NCI-H748 treated with DMSO at 0.1 percent for 48 hours (cell line): ENCODE measurements at places on chromosomes 3 and 15.

GRCh38 chr3:64220161-64220914, 4.9 kb downstream of the PRICKLE2 start:
- no peak for DNase-seq

- no peak for DNase-seq
These were observed 44.0 kb upstream of the CGNL1 start for GRCh38 chr15:57332326-57332725.

DNA sequence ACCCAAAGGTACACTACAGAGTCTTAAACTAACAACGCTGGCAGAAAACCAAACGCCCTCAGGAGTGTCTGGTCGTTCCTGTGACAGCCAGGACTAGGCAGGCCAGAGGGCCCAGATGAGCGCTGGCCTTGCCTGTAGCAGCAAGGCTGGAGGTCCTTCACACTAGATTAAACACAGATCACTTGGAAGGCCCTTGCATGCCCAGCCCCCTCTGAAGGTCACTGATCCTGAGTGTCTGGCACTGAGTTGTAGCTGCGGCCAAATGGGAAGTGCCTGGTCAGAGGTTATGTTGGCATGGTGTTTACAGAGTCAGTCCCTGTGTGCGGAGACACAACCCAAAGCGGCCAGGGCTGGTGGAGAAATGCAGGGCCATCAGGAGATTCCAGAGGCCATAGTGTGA, 58.9 kb downstream of the ZNF621 start:
- DNase-seq, result no peak

- peak; percentile 61 for DNase-seq
These were observed 43.7 kb downstream of the LRRC49 start for GRCh38 chr15:70936326-70936725.

- DNase-seq, result no peak
These were observed 85.4 kb downstream of the TMEM108 start for GRCh38 chr3:133123636-133124035.

DNA sequence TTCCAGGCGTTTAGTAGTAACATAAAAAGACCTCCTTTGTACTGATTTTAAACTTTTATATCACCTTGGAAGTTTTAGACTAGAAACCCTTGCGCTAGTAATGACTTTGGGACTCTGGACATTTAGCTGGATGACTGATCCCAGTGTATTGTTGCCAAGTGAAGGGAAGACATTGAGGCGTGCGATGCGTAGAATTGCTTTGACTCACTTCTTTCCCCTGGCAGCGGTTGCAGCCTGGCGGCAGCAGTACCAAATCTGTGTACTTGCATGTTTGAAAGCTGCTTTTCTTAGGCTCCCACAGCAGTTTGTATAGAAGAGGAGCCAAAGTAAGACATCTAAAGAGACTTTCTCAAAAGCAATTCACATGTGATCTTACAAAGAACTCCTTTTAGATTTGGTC, 151.6 kb downstream of the BBX start:
- DNase-seq, result no peak

- DNase-seq, result no peak
These were observed 29.2 kb downstream of the NSUN3 start for GRCh38 chr3:94092086-94092485.

GRCh38 chr3:147941969-147942368, 532.8 kb downstream of the ZIC1 start:
- no peak for DNase-seq

DNA sequence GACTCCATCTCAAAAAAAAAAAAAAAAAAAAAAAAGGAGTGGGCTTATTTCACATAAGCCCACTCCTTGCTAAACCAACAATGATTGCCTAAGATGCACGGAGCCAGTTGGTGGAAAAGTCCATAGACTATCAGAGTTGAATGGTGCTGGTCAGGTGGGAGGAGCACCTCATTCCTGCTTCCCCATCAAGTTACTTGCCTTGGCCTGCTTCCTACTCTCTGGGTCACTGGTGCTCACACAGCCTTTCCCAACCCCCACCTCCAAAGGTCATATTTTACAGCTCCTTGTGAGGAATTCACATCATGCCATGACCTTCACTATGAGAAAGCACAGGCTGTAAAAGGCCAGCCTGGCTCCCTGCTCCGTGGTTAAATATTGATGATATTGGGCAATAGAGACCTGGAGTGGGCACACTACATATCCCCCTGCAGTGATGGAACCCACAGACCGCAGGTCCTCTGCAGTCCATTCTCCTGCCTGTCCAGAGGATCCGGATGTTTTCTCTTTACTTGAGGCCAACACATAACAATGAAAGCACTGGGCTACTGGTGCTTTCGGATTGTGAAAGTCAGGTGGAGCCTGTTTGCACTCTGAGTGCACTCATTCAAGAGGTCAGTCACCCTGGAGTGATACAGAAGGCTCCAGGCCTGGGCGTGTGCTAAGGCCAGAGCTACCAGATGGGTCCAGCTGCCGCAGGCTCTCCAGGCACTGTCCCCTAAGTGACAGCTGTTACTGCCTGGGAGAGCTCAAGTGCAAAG, at the start of gene SLC51B:
Gene SLC51B, plus strand, starts transcription at position 664 of the 758 bp plus-strand sequence. CDS start 4,618 bp downstream, outside the sequence.
- no peak for DNase-seq

DNA sequence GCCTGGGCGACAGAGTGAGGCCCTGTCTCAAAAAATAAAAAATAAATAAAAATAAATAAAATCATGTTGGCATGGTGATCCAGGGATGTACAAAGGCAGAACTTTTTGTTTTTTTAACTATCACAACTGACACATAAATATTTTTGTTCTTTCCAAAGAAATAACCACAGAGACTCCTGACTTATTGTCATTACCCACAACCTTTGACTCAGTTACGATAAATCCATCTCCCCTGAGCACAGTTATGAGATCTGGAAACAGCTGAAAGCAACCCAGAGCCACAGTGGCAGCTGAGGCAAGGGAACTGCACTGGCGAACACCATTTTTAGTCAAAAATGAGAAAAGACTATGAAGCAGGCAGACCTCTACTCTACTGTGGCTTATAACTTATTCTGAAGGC, 24.0 kb downstream of the OSBPL10 start:
- DNase-seq, result no peak

DNA sequence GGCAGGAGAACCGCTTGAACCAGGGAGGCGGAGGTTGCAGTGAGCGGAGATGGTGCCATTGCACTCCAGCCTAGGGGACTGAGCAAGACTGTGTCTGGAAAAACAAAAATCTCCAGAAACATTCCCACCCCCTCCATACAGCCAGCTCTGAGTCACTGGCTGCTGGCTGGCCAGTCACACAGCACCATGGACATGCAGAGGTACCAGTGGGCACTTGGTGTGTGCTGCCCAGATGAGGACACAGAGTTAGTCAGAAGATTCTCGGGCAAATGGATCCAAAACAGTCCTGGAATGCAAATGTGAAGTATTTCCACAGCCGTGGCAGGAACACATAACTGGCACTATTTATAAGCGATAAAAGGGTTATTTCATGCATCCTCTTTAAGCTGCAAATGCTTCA, 44.6 kb downstream of the BDH1 start:
- no peak for DNase-seq

GRCh38 chr15:56342653-56343052, 22.6 kb upstream of the TEX9 start:
- no peak for DNase-seq

GRCh38 chr3:98807561-98807960, 44.4 kb downstream of the ST3GAL6 start:
- no peak for DNase-seq

- no peak for DNase-seq
These were observed 168.0 kb downstream of the PEX5L start for GRCh38 chr3:179868715-179869114.

GRCh38 chr3:22297436-22297835, 546.4 kb upstream of the ZNF385D start:
- no peak for DNase-seq

- no peak for DNase-seq
These were observed 52.0 kb upstream of the CCNB2 start for GRCh38 chr15:59052915-59053407.

GRCh38 chr15:74833376-74834107, 7.1 kb downstream of the CPLX3 start:
- DNase-seq, result no peak

- no peak for DNase-seq
These were observed 148.1 kb upstream of the PEX5L start for GRCh38 chr3:180184816-180185215.

GRCh38 chr3:32557640-32558352, 12.9 kb downstream of the DYNC1LI1 start:
- DNase-seq, result peak; percentile 29

- no peak for DNase-seq
These were observed 141.7 kb upstream of the MBNL1 start for GRCh38 chr3:152127058-152127457.

DNA sequence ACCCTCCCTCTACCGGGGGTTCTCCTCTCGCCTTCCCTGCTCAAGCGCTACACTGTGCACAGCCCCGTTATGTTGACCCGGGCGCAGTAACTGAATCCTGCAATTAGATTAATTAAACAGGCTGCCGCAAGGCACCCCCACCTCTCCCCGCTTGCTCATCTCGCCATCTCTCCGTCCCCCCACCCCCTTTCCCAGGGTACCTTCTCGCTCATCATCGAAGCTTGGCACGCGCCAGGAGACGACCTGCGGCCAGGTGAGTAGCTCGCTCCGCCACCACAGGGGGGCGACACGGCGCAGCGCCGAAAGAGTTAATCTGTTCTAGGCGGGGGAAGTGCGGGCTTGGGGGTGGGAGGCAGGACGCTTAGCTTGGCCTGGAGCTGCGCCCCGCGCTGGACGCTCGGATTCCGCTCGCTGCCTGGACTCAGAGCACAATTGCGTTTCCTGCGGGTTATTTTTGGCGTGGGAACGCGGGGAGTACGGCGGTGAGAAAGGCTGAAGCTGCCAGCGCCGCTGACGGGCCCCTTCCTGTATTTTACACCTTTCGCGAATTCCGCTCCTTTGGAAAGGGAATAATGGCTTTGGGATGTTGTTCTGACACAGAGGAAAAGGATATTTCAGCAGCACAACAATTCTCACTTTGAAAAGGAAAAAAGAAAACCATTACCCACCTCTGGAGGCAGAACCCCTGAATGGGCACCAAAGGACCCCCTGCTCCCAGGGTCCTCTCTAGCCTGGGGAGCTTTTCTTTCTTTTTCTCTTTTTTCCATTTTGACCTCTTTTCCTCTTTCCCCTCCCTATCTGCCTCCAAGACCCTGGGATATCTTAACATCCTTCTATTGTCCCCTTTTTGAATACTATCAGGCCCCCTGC, 1.5 kb downstream of the DLL4 start:
- DNase-seq, result peak; percentile 27

DNA sequence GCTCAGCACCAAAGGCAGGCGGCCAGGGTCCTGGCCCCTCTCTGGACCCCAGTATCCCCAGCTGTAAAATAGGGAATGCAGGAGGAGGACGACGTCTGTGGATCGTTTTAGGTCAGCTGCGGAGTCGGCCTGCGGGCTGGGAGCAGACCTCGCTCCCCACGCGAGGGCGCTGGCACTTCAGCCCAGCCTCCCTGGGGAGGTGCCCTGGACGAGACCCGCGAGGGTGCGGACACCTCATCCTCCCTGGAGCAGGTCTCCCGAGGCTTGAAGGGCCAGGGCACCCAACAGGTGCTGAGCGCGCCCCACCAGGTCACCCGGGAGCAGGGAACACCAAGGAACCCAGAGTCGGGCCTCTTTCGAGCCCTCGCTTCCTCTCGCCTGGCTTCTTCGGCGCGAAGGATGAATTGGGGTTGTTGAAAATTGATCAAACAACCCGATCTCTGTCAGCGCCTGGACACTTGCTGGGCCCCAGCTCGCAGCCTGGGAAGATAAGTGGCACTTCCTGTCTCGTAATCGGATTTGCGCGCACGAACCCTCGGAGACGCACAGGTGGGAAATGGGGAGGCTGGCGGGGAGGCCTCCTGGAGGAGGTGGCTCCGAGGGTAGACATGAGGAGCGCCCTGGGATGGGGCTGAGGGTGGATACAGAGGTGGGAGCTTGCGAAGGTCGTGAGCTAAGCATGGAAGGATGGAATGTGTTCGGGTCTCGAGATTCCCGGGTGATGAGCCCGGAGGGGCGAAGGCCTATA, 588 bp upstream of the VIPR1 start:
- peak; percentile 1 for DNase-seq

DNA sequence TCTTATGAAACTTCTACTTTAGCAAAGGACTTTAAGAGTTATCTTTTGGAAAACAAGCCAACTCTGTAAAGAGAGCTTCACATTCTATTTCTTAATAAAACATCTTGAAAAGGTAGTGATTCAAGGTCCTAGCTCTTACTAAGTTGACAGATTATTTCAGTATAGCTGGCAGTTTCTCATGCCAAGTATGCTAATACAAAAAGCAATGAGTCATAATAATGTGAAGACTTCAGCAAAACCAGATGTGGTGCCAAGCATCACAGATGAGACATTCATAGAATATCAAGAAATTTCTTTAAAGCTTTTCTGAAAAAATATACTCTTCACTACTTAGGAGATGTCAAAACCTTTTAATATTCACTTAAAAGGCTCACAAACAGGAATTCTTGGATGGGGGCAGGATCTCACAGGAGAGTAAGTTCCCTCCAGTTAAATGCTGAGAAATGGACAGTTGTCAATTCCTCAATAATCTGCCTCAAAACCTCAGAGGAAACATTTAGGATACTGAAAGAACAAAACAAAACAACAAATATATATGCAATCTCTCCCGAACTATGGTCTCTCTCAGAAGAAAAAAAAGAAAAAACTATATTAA, 45.6 kb downstream of the DCBLD2 start:
- DNase-seq, result no peak

- DNase-seq, result peak; percentile 7
These were observed 94.5 kb upstream of the ADAMTSL3 start for GRCh38 chr15:83559310-83559966.

GRCh38 chr3:112038863-112039262, 4.3 kb downstream of the TMPRSS7 start:
- no peak for DNase-seq

DNA sequence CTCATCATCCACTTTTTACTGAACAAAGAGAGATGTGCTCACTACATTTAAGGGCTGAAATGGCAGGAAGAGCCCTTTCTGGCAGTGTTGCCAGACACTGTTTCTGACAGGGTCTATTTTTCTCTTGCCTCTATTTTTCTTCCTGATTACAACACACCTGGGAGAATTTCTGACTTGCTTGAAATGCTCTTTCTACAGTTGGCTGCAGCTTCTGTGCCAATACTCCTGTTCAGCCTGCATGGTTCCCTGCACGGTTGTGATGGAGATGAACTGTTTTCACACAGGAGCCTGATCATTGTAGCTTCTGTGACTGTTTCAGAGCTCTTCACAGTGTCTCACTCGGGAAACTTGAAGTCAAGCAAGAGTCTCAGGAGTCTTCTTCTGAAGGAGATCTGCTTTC, 83.0 kb upstream of the DLG1 start:
- no peak for DNase-seq

DNA sequence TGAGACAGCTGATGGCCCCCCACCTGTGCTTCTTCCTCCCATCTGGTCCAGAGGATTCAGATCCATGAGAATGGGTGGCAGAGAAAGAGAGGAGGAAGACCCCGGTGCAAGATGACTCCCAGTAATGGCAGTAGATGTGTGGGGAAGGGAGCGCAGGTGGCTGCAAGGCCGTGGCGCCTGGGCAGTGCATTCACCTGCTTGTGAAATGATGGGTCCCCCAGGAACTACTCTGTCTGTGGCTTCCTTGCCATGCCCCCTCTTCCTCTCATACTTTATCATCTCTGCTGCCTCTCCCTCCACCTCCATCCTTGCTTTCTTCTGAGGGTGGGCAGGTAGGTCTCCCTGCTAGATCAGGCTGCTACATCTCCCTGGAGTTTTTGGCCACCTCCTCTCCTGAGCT, 23.3 kb downstream of the ZNF710 start:
- DNase-seq, result no peak

- no peak for DNase-seq
These were observed 200.8 kb downstream of the SUCLG2 start for GRCh38 chr3:67453628-67454027.

- no peak for DNase-seq
These were observed 71.0 kb downstream of the CCK start for GRCh38 chr3:42194943-42195510.
